NCI-H187 treated with DMSO at 0.1 percent for 48 hours (cell line): ENCODE measurements at places on chromosomes 4 and X.
A peak's percentile ranks its signal among the peaks of the same experiment; 100 is the strongest.

GRCh38 chrX:41982953-41983352 lies 59.6 kb upstream of the CASK start:
- DNase-seq = no peak

- DNase-seq = no peak
Measured at GRCh38 chr4:150173432-150173861, 95.2 kb downstream of the DCLK2 start.

- DNase-seq = no peak
Measured at GRCh38 chrX:106042296-106042695, 3.8 kb upstream of the SERPINA7 start.

- DNase-seq = no peak
Measured at GRCh38 chr4:39278476-39278875, 87.7 kb downstream of the RFC1 start.

GRCh38 chr4:69816236-69816635 lies 43.7 kb downstream of the SULT1E1 start:
- no peak for DNase-seq

DNA sequence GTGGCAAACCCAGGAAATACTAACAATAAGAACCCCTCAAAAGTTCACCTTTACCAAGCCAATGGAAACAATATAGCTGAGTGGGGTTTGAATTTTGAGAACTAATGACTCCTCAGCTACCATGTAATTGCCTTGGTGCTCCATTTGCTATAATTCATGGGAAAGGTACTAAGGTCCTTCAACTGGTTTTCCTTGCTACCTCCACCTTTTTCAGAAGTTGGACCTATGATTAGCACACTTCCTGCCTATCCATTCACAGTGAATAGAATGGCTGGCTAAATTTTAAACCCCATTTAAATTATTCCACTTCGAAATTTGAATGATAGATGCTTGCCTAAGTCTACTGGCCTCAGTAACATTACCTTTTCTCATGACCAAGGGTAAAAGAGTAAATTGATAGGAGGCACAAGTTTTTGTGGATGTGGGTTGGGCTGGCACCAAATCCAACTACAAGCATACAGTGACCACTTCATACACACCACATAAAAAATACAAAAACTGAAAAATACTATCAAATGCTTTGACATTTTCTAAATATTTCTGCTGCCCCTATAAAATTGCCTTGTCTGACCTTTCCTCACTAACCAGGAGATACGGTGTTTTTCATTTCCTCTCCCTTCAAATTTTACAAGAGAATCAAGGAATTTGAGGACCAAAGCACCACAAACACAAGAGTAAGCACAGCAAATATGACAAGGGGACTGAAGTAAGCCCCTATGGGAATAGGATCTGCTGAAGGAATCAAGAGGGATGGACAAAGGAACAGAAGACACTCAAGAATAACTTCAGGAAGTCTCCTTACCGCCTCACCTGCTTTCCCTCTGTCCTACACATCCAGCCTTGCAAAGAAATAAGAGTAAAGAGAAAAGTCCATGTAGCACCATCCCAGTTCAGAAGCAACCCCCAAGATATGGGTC lies 255.5 kb downstream of the CHIC1 start:
- DNase-seq = no peak

DNA sequence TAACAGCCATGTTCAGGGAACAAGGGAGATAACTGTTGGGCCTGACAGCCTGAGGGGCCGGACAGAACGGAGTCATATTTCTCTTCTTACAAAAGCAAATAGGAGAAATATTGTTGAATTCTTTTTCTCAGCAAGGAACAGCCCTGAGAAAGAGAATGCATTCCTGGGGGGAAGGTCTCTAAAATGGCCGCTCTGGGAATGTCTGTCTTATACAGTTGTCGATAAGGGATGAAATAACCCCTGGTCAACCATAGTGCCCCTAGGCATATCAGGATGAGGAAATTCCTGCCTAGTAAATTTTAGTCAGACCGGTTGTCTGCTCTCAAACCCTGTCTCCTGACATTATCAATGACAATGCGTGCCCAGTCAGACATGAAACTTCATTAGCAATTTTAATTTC lies 1925.5 kb downstream of the PCDH7 start:
- no peak for DNase-seq

DNA sequence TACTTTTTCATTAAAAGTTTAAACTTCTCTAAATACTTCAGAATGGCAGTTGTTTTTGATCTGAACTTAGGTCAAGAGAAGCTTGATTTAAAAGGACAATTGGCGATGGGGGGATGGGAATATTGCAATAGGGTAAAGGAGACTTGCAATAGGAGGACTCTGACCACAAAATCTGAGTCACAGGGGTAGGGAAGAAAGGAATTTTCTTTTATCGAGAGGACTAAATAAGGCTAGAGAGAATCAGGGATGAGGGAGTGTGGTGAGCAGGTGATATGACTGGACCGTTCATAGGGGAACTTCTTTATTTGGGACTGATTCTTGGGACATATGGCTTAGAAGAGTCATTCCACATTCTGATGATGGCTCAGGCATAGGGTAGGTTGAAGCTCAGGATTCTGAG lies 1260.2 kb downstream of the ADGRL3 start:
- DNase-seq = no peak

DNA sequence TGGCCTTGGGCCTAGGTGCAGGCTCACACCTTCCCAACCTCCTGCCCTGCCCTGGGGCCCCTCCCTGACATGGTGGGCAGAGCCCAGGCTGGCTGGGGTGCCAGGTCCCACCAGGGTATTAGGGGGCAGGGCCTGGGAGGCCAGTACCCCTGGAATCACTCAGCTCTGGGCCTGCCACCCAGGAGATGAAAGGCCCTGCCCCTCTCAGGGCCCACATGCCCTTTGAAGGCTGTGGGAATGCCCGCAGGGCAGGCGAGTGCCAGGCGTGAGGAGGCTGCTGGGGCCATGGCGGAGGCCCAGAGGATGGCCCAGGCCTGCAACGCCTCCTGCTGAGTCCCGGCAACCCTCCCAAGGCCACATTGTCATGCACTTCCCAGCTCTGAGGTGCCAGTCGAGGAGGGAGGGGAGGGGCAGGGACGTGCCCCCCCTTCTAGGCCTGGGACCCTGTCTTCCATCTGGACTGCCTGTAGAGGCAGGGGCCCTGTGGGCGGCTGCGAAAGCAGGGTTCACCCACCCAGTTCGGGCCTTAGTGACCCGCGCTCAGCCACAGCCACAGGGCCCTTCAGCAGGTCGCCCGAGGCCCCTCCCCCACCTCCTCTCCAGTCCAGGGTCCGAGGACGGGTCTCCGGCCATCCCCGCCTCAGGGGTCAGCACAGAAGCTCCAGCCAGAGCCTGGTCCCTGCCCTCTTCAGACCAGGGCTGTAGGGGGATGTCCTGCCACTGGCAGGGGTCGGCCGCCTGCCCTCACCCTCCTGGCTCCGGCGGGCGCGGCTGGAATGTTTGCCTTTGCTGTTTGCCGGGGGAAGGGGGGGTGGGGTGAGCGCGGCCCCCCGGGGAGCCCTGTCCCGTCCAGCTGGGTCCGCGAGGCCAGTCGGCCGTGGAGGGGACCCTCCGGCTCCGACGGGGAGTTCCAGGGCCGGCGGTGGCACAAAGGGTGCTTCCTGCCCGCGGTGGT lies 26.7 kb upstream of the FGFR3 start:
- no peak for DNase-seq

- no peak for DNase-seq
Measured at GRCh38 chrX:21840193-21840545, 752 bp downstream of the MBTPS2 start.

DNA sequence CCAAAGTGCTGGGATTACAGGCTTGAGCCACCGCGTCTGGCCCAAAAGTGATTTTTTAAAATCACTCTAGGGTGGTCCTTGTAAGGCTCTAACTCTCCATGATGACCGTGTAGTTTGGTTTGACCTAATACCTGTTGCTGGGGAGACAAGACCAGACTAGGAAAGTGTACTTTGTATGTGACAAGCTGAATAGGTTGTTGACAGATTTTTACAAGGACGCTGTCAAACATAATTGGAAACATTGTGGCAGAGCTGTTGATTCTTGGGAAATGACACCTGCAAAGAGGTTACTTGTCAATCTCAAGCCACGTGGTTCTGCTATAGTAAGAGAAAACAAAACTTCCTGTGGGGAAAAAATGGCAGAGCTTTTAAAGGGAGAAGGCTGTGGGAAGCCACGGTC lies 802.4 kb upstream of the HS3ST1 start:
- no peak for DNase-seq

DNA sequence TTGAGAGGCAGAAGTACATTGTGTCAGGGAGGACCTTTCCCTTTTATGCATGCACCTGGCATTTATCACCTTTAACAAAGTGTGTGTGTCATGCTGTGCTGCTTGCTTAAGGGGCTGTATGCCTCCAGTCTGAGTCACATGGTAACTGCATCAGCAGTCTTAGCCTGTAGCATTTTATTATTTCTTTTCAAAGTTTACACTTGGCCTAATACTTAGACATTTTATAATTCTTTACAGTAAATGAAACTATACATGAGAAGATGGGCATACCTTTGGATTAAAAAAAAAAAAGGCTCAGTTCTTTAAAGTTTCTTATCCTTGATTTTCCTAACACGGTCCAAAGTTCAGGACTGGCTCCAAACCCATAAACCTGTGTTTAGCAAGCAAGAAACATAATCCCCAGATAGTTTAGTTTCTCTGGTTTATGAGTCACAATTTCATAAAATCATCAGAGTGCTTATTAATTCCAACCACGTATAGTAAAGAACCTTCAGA lies 14.6 kb downstream of the NPNT start:
- no peak for DNase-seq

- no peak for DNase-seq
Measured at GRCh38 chr4:165096776-165097175, 15.9 kb downstream of the TMEM192 start.

DNA sequence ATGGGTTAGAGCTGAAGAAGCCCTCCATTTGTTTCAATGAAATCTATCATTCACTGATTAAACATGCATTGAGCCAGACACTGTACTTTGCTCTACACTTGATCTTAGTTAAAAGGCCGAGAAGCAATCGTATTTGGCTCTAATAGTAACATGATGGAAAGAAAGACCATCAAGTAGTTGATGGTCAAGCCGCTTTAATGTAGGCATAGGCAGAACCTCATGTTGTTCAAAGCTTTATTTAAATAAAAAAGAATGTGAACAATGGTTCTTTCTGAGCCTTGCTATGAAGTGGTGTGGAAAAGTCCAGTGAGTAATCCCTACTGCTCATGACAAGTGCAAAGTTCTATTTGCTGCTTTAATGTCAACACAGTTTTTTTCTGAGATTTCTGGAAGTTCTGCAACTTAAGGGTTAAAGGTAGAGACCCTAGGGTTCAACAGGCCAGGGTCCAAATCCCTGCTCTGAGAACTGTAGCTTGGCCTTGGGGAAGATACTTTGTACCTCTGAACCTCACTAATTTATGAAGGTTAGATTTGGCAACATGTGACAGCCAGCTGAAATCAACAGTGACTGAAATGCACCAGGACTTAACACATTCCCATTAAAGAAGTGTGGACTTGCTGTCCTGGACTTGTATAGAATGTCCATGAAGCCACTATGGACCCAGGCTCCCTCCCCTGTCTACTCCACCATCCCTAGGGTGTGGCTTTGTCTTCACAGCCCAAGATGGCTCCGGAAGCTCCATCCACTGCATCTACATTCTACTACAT lies 17.9 kb upstream of the LAP3 start:
- DNase-seq = no peak

GRCh38 chr4:183503497-183504063 lies 1.3 kb upstream of the ING2 start:
- DNase-seq = peak; percentile 3

DNA sequence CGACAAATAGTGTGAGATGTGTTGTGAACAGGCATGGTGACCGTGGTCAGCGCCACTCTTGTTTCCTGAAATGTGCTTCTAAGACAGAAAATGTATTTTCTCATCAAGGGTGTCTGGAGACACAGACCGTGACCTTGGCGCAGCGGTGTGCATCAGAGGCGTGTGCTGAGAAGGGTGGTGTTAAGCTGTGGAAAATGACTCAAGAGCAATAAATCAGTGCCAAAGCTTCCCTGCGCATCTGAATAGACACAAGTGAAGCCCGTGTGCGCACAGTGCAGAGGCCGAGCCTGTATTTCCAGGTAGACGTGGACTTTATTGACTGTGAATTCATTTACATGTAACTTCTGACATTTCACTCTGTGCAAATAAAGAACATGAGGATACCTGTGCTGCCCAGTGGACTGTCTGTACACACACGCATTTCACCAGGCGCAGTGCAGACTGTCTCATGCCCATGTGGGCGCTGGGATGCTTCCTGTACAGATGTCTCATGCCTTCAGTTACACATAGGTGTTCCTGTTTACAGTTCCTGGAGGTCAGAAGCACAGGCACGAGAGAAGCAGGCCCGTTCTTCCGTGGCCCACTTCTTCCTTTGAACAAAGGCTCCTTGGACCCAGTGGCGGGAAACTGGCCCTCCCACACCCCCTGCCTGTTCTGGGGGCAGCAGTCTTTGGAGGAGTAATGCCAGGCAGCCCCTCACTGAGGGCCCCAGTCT lies 31.9 kb downstream of the NSG1 start:
- DNase-seq = no peak

GRCh38 chr4:108191269-108191914 lies 22.7 kb upstream of the LEF1 start:
- DNase-seq = no peak

DNA sequence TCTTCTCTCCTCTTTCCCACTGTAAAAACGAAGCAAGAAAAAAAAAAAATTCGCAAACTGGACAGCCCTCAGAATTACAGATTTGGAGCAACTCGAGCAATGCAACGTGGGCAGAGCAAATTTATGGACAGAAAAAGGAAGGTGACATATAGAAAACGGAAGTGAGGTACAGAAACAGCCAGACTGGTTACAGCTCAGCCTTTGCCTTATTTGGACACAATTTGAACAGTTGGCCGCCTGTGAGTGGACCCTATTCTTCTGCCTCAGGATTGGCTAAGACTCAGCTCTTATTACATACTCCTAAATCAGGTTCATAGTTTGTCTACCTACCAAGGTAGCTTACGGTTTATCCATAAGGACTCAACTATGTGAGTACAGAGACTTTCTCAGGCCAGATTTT lies 98.8 kb downstream of the SOWAHB start:
- no peak for DNase-seq

DNA sequence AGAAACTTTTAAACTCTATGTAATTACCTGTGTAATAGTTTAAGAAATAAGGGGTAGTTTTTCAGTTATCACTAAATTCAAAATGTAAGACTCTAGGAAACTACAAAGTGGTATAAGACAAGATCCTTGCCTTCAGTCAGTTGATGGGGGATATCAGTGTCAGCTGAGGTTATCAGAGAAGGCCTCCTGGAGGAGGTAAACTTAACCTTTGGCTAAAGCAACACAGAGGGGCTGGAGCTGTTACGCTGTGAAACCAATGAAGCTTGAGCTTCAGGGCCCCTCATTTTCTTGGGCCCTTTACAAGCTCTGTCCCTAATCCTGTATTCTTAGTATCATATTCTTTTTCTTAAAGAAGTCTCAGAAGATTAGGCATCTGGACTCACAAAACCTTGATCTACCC lies 35.9 kb downstream of the FAM13A start:
- DNase-seq = no peak
